ENCODE measurements at places on chromosomes 4 and X.

GRCh38 chr4:10093801-10094552, 22.6 kb downstream of the WDR1 start:
- no peak for DNase-seq

- DNase-seq = no peak
Measured at GRCh38 chrX:125641405-125641804, 321.7 kb downstream of the TEX13C start.

- DNase-seq = no peak
Measured at GRCh38 chr4:80911458-80911857, 119.0 kb upstream of the BMP3 start.

- no peak for DNase-seq
Measured at GRCh38 chrX:41108007-41108406, 22.8 kb downstream of the USP9X start.

- DNase-seq = no peak
Measured at GRCh38 chrX:10741550-10741949, 121.2 kb upstream of the MID1 start.

DNA sequence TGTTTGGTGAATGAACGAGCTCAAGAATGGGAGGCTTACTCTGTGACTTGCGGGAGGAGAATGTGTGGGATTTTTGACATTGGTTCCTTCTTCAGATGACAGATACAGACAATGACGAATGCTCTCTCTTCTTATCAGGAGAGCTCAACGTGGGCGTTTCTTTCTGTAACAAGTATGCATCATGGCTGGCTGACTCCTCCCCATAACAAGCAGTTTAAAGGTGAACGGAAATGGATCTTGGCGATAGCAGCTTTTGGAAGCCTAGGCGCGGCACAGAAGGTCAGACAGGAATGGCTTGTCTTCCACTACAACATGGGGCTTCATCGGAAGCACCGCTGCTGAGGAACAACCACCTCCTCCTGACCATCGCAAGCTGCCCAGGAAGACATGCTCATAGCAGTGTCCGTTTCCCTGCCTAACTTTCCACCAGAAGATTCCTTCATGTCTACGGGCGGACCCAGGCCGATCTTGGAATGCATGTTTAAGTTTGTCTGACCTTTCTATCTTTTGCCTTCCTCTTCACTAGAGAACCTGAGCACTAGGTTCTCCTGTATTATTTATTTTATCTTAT, 18.3 kb upstream of the ACSL1 start:
- DNase-seq = no peak

DNA sequence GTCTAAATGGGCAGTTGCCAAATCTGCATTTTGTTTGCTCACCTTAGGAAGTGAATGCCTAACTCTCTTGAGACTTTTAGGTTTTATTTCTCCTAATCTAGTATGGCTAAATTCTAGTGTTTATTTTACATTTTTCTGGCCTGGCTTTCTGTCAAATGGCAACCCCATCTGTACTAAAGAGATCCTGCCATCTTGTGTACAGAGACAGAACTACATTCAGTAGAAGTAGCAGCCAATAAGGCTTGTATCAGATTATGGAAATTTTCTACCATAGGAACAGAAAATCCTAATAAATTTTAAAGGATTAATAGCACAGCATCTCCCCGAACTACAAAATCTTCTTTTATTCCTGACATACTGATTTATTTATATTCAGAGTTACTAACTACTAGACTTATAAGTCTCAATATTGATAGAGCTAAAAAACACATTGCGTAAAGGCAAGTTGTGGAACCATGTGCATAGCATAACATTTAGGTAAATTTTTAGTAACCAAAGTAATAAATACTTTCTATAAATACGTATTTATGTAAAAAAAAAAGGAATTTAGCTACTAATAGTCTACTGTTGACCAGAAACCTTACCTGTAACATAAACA, 45.5 kb downstream of the TMEM144 start:
- DNase-seq = no peak

GRCh38 chr4:52657618-52658501, 1.2 kb downstream of the USP46 start:
- DNase-seq = no peak

- no peak for DNase-seq
Measured at GRCh38 chr4:21678711-21679110, 269.9 kb downstream of the KCNIP4 start.

DNA sequence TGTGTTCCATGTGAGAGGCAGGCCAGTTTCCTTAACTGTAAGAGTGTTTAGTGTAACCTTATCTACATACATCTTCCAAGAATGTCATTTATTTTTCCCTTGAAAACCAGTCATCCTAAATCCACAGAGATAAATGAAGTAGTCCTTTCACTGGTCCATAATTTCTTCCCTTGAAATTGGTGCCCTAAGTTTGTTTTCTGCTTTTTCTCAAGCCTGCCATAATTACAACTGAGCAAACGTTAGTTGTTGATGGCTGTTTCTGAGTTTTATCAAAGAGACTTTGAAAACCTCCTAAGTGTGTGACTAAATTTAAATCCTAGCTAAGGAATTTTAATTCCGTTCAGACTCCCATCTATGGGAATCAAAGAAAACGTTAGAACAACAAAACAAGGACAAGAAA, 3.6 kb upstream of the TDO2 start:
- DNase-seq = no peak

Measured in NCI-H2107 (cell line).